Activated CD4-positive, alpha-beta T cell treated with anti-CD3 and anti-CD28 coated beads for 4 hours (primary cell): ENCODE measurements at places on chromosomes 3 and 15.

- DNase-seq: no peak
Observed at GRCh38 chr15:67678993-67679392, 136.5 kb downstream of the MAP2K5 start.

- no peak for DNase-seq
Observed at GRCh38 chr3:113063126-113063894, 72.5 kb downstream of the GTPBP8 start.

DNA sequence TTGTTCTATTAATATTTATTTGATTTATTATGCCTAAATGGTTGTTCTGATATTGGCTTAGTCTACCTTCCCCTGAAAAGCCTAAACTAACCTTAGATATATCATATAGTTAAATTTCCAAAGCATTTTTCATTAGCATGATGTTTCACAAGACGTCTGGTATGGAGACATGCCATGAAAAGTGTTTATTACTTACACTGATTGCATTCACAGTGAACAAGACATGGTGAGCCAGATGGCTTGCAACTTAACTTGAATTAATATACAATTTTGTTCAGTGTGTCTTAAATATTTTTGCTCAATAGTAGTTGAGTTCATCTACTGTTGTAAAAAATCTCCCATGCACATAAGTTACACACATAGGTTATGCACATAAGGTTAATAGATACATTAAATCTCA is 758.4 kb downstream of the NSUN3 start:
- no peak for DNase-seq

- DNase-seq: no peak
Observed at GRCh38 chr3:156311431-156311830, 191.1 kb downstream of the KCNAB1 start.

- DNase-seq: no peak
Observed at GRCh38 chr3:37531066-37531720, 330.5 kb upstream of the CTDSPL start.

DNA sequence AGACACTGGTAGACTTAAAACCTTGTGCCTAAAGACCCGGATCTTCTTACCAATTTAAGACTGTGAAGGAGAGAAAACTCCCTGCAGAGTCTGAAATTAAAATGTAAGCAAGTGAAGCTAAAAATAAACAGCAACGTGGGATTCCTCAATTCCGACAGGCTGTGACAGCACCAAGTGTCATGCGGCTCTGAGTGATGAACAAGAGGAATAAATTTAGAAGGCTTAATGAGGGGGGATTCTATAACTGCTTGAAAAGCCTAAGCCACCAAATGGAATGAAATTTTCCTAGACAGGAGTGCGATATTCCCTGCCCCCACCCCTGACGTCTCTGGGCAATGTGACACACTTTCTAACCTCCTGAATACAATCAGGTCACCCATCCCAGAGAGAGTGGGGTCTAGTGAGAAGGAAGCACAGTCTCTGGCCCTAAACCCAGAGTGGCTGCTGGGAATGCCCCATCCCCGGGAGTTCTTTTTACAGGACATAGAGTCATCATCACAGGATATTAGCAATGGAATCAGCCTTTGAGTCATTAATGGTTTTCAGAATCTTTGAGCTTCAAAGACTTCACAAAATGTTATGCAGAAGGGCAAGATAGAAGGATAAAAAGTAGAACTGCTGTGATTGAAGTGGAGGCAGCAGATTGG is 114.3 kb downstream of the EDEM1 start:
- DNase-seq: no peak

DNA sequence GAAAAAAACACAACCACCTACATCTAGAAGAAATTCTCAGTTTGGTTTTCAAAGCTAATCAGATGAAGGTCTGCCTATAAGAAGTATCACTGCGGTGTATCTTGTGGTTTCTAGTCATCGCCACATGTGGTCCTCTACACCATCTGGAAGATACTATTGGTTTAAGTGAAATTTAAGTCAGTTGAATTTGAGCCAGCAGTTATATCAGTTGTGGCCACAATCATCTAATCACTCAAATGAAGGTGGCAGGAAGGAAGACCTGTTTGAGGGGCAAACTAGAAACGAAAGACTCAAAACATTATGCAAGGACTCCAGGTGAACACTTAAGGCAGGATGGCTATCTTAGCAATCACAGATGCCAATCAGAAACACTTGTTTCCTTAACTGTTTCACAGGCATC is 48.7 kb downstream of the ETV5 start:
- DNase-seq: no peak

DNA sequence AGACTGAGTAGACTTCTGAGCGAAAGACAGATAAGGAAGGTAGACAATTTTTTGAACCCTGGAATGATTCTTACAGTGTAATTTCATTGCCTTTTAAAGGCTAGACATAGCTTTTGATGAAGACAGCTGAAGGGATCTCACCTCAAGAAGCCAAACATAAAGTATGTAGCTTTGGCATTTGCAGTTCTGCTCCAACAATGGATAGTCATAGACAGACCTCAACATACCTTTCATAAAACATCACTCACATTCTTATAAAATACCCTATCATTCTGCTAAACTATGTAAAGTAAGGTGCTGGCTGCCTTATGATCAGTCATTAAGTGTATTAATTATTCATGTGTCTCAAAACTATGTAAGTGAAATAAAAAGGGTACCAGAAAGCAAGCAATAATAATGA is 70.0 kb downstream of the UBE3A start:
- DNase-seq: no peak

- DNase-seq: no peak
Observed at GRCh38 chr3:23785097-23785645, 20.6 kb upstream of the UBE2E1 start.

DNA sequence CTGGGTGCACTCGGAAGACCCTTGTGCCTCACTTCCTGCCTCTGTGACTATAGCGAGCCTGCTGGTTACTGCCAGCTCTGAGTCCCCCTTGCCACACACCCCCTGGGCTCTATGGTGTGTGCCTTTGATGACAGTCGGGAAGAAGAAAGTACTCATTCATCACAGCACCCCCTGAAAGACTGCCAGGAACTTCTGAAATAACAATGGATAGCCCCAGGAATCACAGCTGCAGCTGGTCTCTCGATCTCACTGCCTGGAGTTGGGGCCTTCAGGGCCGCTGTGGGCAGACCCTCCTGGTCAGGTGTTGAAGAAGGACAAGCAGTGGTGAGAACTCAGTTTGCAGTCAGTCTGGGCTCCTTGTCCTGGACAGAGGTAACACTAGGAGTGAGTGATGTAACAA is 9.8 kb upstream of the RPP14 start:
- no peak for DNase-seq

DNA sequence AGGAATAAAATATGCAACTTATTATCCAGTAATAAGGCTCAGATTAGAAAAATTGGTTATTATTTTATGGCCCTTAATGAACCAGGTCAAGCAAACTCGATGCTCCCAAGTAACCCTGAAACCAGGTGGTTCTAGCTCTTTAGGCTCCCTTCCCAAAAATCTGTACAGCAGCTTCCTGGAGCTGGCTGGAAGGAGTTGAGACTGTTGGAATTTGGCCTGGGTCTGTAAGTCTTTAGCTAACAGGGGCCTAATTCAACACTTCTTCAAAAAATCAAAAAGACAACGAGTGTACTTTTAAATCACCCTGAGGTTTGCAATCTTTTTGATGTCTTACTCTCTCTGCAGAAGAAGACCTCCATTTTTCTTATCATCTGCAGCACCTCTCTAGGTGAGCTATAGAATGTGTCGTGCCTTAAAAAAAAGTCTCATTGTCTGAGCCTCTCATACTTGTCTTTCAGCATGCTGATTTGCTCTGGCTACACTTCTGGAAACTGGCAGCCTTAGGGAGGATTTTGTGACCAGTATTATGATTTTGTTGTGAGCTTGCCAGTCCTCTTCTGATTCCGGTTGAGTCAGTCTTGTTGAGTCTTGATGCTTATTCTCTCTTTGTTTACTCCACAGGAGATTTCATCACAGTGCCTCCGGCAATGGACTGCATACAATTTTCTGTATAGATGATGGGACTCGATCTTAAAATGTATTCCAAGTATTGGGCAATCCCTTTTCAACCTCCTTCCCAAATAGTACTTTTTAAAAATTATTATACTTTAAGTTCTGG is 235.0 kb upstream of the KBTBD8 start:
- no peak for DNase-seq

GRCh38 chr3:101099791-101100190 is 106.6 kb upstream of the ABI3BP start:
- DNase-seq: no peak

- no peak for DNase-seq
Observed at GRCh38 chr3:67715971-67716370, 61.6 kb upstream of the SUCLG2 start.

DNA sequence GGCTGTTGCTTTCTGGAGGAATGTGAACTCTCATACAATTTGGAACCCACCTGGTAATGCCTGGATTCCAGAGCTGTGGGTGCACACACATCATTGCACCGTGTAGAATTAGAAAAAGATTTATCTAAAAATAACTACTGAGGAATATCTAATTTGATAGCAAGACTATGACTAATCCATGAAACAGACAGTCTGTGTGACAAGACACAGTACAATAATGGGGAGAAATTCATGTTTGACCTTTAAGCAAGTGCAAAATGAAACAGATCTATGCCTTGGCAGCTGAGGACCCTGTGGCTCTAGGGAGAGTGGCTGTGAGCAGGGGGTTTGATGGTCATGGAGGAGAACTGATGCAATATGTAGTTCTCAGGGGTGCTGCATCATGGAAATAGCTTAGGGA is 7.9 kb upstream of the DOCK3 start:
- no peak for DNase-seq
